ENCODE measurements at places on chromosomes 12 and 14. TPM values are rescaled to one million over a fixed set of nuclear protein-coding genes. Genes with fewer than 3 reads are reported as not detected.

Gene LGR5
- polyA plus RNA-seq: 3.1 TPM

Gene FIGNL2
- polyA plus RNA-seq: 2.8 TPM

DNA sequence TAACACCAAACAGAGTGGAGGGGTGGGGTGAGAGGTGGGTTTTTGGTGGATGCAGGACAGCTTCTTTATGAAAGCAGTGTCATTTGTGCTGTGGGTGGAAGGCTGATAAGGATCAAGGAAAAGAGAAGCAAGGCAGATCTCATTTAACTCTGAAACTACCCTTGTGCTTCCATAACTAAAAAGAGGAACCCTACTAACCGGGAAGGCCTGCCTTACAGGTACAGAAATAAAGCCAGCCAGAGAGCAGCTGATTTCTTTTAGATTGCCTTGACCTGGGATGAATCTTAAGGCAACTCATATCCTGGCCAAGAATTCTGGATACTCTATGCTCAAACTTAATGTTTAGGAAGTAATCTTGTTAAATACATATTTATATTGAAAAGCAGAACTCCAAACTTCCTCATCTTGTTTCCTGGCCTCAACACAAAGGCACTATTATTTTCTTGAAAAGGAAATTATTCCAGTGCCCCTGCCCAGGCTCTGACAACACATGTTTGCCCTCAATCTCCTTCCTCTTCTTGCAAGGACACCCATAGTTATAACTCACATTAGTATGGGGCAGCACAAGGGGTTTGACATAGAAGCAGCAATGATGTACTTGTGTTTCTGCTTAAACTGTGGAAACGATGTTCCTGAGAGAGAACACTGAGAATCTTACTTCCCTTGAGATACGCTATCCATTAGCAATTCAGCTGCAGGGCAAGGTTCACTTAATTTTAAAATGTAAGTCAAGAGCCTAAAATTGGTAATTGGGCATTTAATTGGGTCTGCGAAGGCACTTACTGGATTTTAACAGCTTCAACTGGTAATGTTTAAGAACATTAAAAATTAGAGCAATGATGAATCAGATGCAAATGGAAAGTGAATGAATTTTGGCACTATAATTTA lies 173.7 kb downstream of the STXBP6 start:
- DNase-seq: no peak

DNA sequence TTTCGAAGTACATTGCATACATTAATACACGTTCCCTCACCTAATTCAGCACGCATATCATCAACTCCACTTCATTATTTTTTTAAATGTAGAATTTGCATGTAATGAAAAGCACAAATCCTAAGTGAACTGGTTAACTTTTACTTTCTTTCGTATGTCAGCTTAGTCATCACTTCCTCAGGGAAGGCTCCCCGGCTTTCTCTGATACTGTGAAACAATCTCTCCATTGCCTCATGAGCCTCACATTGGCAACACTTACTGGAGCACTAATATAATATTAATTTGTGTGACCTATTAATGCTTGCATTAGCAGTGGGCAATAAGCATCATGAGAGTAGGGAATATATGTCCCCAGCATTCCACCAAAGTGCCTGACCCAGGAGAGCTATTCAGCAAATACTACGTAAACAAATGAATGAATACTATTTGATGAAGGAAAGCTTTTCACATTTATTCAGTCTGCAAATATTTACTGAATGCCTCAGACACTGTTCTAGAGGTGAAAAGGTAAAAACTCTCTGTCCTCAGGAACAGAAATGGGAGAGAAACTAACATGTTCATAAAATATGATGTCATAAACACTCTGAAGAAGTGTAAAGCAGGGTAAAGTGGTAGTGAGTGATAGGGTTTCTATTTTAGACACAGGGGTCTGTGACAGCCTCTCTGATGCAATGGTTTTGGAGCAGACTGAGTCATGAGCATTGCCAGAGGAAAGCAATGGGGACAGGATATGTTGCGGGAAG lies 327.5 kb upstream of the DIO2 start:
- DNase-seq: no peak

DNA sequence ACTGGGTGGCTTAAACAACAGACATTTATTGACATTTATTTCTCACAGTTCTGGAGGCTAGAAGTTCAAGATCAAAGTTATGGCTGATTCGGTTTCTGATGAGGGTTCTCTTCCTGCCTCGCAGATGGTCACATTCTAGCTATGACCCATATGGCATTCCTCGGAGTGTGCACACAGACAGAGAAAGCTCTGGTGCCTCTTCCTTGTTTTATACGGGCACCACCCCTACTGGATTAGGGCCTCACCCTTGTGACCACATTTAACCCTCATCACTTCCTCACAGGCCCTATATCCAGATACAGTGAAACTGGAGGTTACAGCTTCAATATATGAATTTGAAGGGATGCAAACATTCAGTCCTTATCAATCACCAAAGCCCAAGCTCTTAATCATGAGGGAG lies 77.0 kb upstream of the OVCH1 start:
- DNase-seq: no peak

GRCh38 chr12:103326190-103326589 lies 169.6 kb downstream of the C12orf42 start:
- no peak for DNase-seq

DNA sequence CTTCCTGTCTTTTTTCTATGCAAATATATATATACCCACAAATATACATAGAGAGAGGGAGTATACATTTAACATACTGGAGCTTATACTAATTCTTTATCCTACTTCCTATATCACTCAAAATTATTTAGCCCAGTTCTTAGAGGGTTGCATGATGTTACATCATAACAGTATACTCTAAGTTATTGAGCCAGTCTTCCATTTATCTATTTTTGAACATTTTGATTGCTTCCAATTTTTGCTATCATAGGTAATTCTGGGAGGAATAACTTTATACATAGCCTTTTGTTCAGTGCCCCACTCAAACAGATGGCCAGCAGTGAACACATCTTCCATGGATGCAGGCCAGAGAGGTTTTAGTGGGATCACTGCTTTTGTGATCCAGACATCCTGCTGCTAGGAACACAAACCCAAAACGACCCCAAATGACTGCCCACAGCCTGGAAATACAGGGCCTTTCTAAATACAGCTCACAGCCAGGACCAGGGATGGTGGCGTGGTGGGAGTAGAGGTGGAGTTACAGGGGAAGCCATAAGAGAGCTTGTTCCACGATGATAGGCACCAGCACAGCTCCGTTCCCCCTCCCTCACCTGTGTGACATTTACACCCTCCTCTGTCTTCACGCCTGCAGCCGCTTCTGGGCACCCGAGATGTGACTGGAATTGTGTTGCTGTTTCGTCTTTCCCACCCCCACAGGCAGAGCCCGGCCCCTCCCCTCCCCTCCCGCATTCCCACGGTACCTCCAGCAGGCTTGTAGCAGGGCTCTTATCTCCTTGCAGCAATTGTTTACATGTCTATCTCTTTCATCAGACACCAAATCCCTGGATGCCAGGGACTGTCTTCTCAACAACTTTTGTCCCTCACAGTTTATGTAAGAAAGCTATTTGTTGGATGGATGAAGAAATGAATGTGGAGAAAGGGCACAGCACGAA lies 30.7 kb upstream of the HDAC7 start:
- no peak for DNase-seq

DNA sequence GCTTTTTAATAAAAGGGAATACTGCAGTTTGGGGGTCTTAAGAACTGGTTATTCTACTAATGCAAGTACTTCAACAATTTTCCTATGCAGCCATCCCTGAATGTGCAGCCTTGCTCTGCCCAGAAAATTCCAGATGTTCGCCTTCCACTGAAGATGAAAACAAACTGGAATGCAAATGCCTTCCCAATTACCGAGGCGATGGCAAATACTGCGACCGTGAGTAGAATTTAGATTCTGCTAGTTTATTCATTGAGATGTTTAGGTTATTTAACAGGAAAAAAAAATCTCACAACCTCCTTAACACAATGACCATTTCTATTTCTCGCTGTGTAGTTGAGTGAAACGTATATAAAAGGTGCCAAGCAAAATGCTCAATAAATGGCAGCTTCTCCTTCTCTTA lies 49.9 kb downstream of the STAB2 start:
- DNase-seq: no peak

GRCh38 chr12:129673806-129674205 lies 230.0 kb downstream of the TMEM132D start:
- DNase-seq: no peak

All from muscle of arm (tissue), 14 donors.